Endodermal cell (in vitro differentiated cells): ENCODE measurements at places on chromosomes 16 and 17.

GRCh38 chr17:66417300-66417719 is 114.9 kb downstream of the PRKCA start:
- no peaks in the 10 kb centered on the region for H3K27me3 ChIP-seq
- no peak overlapping the region for H3K4me3 ChIP-seq
- H3K27ac ChIP-seq, result no peak overlapping the region
- peaks cover 2% of the 10 kb centered on the region for H3K4me1 ChIP-seq

- DNase-seq, result peak; percentile 96
- no peaks in the 10 kb centered on the region for H3K4me1 ChIP-seq
- no peaks in the 10 kb centered on the region for H3K36me3 ChIP-seq
- no peak overlapping the region for H3K4me3 ChIP-seq
- no peaks in the 10 kb centered on the region for H3K27me3 ChIP-seq
These were observed 47.9 kb upstream of the MAP3K14 start for GRCh38 chr17:45364531-45365390.

GRCh38 chr16:80231888-80232287 is 308.9 kb upstream of the DYNLRB2 start:
- H3K27me3 ChIP-seq, result no peaks in the 10 kb centered on the region
- H3K4me3 ChIP-seq, result no peak overlapping the region
- H3K4me1 ChIP-seq, result no peaks in the 10 kb centered on the region
- no peak for DNase-seq
- no peaks in the 10 kb centered on the region for H3K36me3 ChIP-seq

DNA sequence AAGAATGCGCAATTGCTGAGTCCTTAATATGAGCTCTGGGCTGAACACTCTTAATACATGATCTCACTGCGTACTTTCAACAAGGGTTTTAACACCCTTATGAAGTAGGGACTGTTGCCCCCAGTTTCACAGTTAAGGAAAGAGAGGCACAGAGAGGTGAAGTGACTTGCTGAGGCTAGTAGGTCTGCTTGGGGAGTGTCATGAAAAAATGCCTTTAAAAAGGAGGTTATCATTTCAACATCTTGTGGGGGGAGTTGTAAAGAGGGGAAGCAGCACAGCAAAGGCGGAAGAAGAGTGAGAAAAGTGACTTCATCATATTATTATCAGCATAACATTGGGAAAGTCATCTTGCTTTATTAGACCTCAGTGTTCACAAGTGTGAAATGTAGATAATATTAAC is 2.1 kb downstream of the CCL4L2 start:
- H3K27ac ChIP-seq, result no peak overlapping the region
- no peak overlapping the region for H3K4me3 ChIP-seq
- peaks cover 6% of the 10 kb centered on the region for H3K27me3 ChIP-seq
- peak; percentile 16 for DNase-seq
- no peaks in the 10 kb centered on the region for H3K36me3 ChIP-seq
- H3K4me1 ChIP-seq, result no peaks in the 10 kb centered on the region

GRCh38 chr17:50424996-50425681 is 879 bp upstream of the ACSF2 start:
- peaks cover 10% of the 10 kb centered on the region for H3K4me1 ChIP-seq
- no peak for DNase-seq
- no peaks in the 10 kb centered on the region for H3K27me3 ChIP-seq
- peak overlapping the region; percentile 66 for H3K4me3 ChIP-seq
- no peaks in the 10 kb centered on the region for H3K36me3 ChIP-seq
- H3K27ac ChIP-seq, result peak overlapping the region; percentile 29

DNA sequence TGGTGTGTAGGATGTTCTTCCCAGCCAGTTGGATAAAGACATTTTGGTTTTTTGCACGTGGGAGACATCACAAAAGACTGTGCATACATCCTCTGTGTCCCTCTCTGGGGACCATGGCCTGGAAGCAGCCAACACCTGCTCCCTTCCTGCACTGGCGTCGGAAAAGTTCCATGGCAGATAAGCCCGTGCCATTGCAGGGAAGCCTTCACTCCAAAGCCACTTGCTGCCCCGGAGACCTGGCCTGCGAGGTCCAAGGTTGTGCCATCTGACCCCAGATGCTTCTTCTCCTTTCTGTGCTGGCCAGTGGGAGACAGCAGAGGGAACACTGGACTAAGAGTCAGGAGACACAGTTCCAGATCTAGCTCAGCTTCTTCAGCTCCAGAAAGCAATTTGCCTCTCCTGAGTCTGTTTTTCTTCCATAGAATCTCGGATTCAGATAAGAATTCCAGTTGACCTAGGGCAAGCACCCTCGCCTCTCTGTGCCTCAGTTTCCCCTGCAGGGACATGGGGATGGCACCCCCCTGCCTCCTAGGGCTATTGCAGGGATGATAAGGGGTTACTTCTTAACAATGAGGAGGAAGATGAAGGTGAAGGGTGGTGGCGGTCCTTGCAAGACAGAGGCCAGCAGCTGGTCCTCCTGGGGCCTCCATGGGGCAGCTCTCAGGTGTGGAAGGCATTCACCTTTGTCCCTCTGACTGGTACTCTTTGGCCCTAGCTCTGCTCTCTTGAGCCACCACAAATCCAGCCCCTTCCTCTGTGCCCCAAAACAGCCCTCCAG is 134.2 kb downstream of the CMIP start:
- DNase-seq, result no peak
- no peaks in the 10 kb centered on the region for H3K4me1 ChIP-seq
- H3K4me3 ChIP-seq, result no peak overlapping the region
- no peaks in the 10 kb centered on the region for H3K27me3 ChIP-seq

DNA sequence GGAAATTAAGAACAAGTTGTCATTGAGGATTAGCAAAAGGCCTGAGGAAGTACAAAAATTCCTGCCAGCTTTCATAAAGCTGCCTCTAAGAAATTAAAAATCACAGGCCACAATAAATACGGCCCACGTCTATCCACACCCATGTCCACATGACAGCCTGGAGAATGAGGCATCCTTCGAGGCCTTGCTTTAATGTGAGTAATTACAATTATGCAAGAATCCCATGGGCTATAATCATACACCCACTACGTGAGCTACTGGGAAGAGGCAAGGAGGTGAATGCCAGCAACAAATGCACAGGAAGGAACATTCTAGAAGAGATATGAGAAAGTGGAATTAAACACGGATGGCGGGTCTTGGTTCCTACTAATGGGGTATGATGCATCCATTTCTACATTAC is 65.4 kb upstream of the ZFHX3 start:
- no peak for DNase-seq
- H3K36me3 ChIP-seq, result no peaks in the 10 kb centered on the region
- no peak overlapping the region for H3K27ac ChIP-seq
- no peaks in the 10 kb centered on the region for H3K27me3 ChIP-seq

GRCh38 chr17:58605986-58606385 is 85.9 kb downstream of the TEX14 start:
- no peak for DNase-seq
- no peaks in the 10 kb centered on the region for H3K27me3 ChIP-seq
- H3K27ac ChIP-seq, result no peak overlapping the region
- no peaks in the 10 kb centered on the region for H3K36me3 ChIP-seq
- no peak overlapping the region for H3K4me3 ChIP-seq
- no peaks in the 10 kb centered on the region for H3K4me1 ChIP-seq

DNA sequence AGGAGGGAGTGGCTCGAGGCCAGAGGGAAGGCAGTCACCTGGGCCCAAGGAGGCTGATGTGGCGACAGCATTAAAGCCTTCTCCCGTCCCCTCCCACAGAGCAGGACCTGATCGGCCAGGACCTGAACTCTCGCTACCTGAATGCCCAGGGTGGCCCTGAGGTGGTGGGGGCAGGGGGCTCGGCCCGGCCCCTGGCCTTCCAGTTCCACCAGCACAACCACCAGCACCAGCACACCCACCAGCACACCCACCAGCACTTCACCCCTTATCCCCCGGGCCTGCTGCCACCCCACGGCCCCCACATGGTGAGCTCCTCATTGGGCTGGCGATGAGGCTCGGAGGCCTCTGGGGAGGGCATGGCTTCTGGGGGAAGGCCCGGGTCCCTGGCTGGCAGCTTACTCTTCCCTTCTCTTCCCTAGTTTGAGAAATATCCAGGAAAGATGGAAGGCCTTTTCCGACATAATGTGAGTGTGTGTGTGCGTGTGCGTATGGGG is 6.4 kb downstream of the FBRS start:
- DNase-seq, result no peak
- no peak overlapping the region for H3K4me3 ChIP-seq
- no peak overlapping the region for H3K27ac ChIP-seq
- H3K36me3 ChIP-seq, result peaks cover 66% of the 10 kb centered on the region
- H3K4me1 ChIP-seq, result peaks cover 6% of the 10 kb centered on the region
- no peaks in the 10 kb centered on the region for H3K27me3 ChIP-seq

DNA sequence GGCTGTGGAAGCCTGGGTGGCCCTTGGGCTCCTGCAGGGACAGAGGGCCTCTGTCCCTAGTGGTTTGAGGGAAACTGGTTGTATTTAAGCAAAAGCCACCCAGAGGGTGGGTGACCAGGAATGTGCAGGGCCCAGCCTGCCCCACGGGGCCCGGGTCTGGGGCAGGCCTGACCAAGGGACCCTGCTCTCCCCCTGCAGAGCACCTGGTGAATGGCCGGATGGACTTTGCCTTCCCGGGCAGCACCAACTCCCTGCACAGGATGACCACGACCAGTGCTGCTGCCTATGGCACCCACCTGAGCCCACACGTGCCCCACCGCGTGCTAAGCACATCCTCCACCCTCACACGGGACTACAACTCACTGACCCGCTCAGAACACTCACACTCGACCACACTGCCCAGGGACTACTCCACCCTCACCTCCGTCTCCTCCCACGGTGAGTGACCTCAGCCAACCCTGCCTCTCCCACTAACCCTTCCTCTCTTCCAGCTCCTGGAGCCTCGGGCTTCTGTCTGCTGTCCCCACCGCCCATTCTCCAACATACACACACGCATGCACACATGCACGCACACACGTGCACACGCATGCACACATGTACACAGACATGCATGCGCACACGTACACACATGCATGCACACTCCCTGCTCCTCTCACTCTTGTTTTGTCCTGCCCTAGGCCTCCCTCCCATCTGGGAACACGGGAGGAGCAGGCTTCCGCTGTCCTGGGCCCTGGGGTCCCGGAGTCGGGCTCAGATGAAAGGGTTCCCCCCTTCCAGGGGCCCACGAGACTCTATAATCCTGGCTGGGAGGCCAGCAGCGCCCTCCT is 10.4 kb downstream of the GALK1 start:
- H3K4me1 ChIP-seq, result peaks cover 5% of the 10 kb centered on the region
- H3K4me3 ChIP-seq, result no peak overlapping the region
- H3K36me3 ChIP-seq, result no peaks in the 10 kb centered on the region
- DNase-seq, result no peak
- no peak overlapping the region for H3K27ac ChIP-seq
- H3K27me3 ChIP-seq, result no peaks in the 10 kb centered on the region

DNA sequence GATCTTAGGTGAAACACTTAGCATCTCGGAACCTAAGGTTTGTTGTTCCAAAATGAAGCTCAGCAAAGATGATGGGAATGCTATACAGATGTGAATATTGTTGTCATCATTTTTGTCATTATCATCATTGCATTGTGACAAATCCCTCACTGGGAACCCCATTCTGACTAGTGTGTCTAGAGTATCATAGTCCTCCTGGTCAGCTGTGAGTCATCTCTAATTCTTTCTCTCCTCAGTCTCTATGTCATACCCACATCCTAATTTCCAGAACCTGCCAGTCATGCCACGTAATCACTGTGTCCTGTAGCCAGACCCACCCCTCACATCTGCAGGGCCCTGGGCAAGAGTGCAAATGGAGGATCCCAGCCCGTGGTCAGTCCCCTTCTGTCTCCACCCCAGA is 60.5 kb upstream of the CLEC3A start:
- no peak for DNase-seq
- no peaks in the 10 kb centered on the region for H3K27me3 ChIP-seq
- H3K4me3 ChIP-seq, result no peak overlapping the region
- H3K4me1 ChIP-seq, result no peaks in the 10 kb centered on the region
- no peak overlapping the region for H3K27ac ChIP-seq
- no peaks in the 10 kb centered on the region for H3K36me3 ChIP-seq

GRCh38 chr17:17206124-17206912 is at the start of gene PLD6:
TSS of gene PLD6 (minus strand) at chr17:17206333. CDS start at chr17:17206286, 47 bp downstream.
- H3K27ac ChIP-seq, result no peak within 1 kb of the TSS
- no peak within 1 kb of the TSS for H3K4me3 ChIP-seq
- peaks cover 13% of the 10 kb centered on the region for H3K27me3 ChIP-seq
- H3K36me3 ChIP-seq, result peaks cover 1% of the 10 kb centered on the region

GRCh38 chr16:56629531-56629930 is 2.9 kb upstream of the MT1M start:
- H3K4me1 ChIP-seq, result no peaks in the 10 kb centered on the region
- H3K27ac ChIP-seq, result no peak overlapping the region
- H3K36me3 ChIP-seq, result no peaks in the 10 kb centered on the region
- peaks cover 96% of the 10 kb centered on the region for H3K27me3 ChIP-seq

DNA sequence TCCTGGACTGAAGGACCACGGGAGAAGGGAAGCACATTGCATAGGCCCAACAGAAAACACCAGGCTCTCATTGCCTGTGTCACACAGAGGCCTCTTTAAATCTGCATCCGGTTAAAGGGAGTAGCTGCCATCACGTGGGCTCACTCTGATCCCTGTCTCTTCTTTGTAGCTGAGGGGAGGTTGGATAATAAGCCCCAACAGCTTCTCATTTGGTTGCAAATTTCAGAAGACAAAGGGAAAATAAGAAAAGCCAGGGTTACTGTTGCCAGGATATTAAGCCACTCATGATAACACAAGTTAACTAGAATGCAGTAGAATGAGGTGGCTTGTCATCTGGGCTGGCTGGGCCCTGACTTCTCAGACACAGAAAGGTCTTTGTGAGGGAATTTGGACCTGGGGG is 325.1 kb upstream of the ERCC4 start:
- H3K27me3 ChIP-seq, result peaks cover 62% of the 10 kb centered on the region
- peak; percentile 63 for DNase-seq

DNA sequence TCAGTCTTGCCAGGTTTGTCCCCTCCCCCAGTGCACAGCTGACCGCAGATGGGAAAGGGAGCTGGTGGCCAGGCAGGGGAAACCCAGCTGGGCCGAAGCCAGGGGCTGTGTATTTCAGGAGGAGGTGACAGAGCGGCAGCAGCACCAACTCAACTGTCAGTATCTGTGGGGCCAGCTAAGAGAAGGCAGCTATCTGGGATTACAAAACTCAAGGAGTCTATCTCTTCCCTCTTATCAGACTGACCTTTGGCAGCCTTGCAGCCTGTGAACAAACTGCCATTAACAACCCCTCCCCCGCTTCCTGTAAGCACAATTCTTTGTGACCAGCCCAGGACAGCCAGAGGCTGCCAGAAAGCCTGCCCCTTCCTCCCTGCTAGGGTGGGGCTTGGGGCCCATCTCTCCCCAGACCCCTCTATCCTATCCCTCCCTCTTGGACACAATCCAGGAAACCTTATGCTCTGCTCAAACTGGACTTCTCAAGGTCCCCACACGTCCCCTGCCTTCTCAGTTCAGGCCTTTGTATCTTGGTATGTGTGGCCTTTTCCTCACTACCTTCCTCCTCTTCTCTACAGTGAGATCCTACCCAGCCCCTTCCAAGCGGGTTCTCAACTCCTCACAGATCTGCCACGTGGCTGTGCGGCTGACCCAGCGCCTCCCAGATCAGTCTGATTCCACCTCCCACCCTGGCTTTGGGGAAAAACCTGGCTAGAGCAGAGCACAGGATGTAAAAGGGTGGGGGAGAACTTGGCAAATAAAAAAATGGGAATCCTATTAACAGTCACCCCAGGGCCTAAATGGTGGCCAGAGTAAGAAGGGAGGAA is 10.5 kb downstream of the ST3GAL2 start:
- DNase-seq, result peak; percentile 94
- H3K27me3 ChIP-seq, result no peaks in the 10 kb centered on the region
- peaks cover 36% of the 10 kb centered on the region for H3K4me1 ChIP-seq
- H3K36me3 ChIP-seq, result peaks cover 23% of the 10 kb centered on the region
